ENCODE measurements at places on chromosomes 1 and 21.

DNA sequence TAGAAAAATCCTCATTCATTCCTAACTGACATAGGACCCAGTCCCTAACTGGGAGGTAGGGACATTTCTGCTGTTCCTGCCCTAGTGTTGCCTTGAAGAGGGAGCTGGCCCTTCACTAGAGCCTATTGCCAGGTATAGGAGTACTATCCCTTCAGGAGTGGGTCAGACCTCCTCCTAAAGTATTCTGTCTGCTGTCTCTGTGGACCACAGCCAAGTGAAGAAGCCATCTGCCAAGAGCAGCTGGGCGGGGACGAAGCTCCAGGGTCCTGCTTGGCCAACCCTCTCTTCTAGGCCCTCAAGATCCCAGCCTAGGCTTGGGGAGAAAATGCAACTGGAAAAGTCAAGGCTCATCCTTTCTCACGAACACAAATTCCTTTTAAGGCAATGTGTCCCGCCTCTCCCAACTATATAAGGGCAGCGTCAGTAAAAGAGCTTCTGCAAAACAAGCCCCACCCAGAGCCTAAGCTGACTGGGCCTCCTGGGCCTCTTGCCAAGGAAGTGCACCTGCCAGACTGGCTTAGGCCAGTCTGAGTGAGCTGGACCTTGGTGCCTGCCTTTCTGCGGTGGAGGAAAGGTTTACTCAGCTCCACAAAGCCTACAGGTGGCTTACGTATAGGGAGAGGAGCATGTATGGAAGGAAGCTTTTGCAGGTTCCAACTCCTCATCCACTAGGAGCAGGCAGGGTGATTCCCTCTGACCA, 638 bp upstream of the TUFT1 start:
- DNase-seq = peak; percentile 96

- DNase-seq = no peak
These were observed 11.0 kb upstream of the FCGR2A start for GRCh38 chr1:161494091-161494735.

DNA sequence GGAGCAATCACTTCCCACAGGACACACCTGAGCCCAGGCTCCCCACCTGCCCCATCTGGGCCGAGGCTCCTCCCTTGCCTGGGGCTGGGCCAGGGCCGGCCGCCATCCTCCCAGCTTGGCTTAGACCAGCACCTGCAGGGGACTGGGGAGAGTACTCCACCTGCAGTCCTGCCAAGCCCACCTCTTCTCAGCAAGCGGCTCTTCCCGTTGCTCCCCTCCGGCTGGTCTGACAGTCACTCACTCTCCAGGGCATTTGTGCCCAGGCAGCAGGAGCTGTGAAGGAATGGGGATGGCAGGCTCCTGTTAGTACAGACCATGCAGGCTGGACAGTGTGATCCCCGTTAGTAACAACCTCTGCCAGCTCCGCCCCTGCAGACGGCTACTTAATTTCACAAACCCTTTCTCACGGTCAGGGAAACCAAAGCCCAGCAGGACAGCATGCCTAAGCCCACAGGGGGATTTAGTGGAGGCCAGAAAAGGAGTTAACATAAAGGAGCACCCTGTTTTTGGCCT, at the start of gene FYB2:
Gene FYB2, minus strand, starts transcription at position 18 of the 513 bp plus-strand sequence. CDS start 114 bp downstream, outside the sequence.
- DNase-seq = no peak

GRCh38 chr1:200684015-200684414, 14.3 kb upstream of the DDX59 start:
- peak; percentile 46 for DNase-seq

- DNase-seq = peak; percentile 98
These were observed 68.9 kb downstream of the CDC7 start for GRCh38 chr1:91569411-91570119.

DNA sequence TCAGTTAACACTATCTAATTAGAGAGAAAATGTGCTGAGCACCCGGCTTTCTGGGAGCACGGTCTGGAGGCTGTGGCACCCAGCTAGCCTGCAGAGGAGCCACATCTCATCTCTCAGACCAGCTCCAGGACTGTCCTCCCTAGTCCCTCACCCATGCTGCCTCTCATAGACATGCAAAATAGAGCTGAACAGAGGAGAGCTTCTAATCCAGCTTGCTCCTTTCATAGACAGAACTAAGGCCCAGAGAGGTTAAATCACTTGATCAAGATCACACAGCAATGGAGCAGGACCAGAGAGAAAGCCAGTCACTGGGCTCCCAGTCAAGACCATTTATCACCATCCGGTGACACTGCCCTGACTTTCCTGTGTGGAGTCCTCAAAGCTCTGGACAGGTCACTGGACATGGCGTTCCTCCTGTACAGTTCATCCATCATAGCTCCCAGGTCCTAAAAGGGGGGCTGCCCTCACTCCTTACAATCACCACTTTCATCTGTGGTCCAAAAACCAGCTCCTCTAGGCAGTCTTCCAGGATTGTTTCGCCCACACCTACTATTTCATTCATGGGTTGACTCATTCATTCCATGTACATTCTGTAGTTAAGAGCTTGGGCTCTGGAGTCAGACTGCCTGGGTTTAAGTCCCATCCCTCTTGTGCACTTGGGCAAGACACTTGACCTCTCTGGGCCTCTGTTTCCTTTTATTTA, 8.8 kb upstream of the CAMK2N1 start:
- peak; percentile 98 for DNase-seq

GRCh38 chr21:43723648-43724047, 4.7 kb downstream of the PDXK start:
- no peak for DNase-seq

- peak; percentile 90 for DNase-seq
These were observed 292.4 kb downstream of the PTBP2 start for GRCh38 chr1:97013941-97014340.

DNA sequence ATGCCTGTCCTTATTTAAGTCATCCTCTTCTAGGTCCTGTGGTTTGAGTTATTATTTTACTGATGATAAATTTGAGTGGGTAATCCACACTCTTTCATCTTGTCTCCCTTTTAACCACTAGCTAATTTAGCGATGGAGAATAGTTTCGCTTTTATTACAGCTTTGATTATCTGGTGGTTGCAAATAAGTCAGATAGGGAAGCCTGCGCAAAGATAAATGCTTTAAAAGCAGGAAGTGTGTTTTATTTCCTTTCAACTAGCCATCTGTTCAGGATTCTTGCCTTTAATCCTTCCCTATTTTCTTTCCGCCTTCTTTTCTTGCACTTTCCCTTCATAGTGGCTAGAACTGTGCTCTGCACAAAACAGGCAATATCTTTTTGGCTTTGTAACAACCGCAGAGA, 129.0 kb downstream of the TGFB2 start:
- no peak for DNase-seq

- DNase-seq = no peak
These were observed 5.7 kb downstream of the SLC19A1 start for GRCh38 chr21:45536301-45537081.

GRCh38 chr1:19393046-19393445, 80.9 kb downstream of the SLC66A1 start:
- no peak for DNase-seq

DNA sequence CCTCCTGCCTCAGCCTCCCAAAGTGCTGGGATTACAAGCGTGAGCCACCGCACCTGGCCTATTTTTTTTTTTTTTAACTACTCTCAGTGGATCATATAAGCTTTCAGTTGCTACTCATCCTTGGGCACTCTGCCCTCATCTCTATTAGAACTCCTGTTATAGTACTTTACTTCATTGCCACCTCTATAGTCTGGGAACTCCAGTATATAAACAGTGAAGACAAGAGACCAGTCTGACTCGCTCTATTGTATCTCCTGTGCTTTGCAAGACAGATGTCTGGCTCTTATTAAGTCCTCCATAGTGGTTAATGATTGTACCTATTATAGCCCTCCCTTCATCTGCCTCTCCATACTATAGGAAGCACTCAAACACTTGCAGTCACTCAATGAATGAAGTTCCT, 15.1 kb downstream of the KHDRBS1 start:
- DNase-seq = peak; percentile 52

DNA sequence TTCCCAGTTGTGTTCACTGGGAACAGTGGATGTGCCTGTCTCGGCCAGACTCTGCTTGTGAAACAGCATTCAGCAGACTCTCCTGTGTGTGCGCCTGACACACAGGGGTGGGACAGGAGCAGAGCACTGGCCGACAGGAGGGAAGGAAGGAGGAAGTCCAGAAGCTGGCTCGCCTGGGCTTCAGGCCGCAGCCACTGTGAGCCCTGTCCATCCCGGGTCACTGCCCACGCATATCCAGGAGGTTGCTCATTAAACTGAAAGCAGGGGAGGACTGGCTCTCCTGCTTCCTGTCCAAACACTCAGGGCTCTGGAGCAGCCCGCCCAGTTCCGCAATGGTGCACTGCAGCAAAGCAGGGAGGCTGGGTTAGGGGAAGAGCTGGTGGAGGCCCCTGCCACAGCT, 218.7 kb upstream of the VAMP3 start:
- peak; percentile 51 for DNase-seq

DNA sequence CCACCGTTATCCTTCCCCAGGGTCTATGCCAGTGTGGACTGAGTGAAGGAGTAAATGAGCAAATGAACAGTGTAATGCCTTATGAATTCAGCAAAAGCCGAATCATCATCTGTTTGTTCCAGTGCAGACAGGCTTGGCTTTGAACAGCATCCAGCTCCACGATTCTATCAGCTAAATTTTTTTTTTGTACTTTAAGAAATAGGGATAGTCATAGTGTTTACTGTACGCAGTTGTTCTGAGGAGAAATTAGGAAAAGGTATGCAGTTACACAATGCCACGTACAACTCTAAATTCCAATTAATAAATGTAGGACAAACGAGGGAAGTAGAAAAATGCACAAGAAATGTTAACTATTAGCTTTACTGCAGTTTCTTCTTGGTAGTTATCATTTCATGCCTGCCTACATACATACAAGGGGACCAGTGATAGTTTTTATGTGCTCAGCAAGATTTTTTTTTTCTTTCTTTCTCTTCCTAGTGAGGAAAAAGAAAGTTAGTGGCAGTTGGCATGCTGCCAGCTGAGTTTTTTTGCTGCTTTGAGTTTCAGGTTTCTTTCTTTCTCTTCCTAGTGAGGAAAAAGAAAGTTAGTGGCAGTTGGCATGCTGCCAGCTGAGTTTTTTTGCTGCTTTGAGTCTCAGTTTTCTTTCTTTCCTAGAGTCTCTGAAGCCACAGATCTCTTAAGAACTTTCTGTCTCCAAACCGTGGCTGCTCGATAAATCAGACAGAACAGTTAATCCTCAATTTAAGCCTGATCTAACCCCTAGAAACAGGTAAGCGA, at the start of gene IFI44L:
Gene IFI44L, plus strand, starts transcription at position 646 of the 777 bp plus-strand sequence. CDS start 7,468 bp downstream, outside the sequence.
- DNase-seq = peak; percentile 88

DNA sequence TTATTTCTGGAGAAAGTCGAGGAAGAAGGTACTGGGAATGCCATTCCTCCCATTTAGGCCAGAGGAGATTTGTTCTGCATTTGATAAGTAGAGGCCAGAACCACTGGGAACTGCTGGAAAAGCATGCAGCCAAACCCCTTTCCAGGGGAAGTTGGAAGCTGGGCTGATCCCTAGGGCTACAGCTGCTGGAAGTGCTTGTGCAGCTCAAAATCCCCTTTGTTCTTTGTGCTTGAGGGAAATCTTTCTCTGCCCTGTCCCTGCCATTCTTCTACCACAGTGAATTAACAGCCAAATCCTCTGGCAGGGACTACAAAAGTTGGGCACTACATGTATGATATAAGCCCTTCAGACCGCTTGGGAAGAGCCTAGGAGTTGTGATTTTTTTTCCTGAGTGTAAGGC, 734.1 kb downstream of the LRRIQ3 start:
- DNase-seq = no peak

GRCh38 chr1:46131093-46131492, 1.3 kb downstream of the PIK3R3 start:
- no peak for DNase-seq

DNA sequence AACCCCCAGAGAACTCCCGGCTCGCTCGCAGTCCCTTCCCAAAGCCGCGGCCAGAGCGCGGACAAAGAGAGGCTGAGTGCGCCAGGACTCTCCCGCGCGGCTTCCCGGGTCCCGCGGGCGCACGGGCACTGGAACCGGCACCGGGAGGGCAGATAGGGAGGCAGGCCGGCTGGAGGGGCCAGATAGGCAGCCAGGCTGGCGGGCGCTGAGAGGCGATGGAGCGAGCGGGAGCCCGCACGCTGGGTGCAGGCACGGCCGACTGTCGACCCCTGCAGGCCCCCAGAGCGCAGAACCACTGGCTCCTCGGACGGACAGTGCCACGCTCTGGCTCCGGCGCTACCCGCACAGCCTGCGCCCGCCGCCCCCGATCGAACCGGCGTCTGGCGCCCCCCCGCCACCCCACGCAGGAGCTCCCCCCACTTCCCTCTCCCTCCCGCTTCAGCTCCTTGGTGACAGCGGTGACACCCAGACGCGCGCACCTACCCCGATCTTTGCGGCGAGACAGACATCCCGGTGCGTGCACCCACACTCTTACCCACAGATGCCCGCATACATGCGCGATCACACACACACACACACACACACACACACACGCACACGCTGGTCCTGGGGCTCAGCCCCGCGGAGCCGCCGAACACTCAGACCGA, 534 bp downstream of the SLC6A9 start:
- DNase-seq = peak; percentile 27

GRCh38 chr1:8077602-8078001, 51.5 kb upstream of the ERRFI1 start:
- DNase-seq = no peak

DNA sequence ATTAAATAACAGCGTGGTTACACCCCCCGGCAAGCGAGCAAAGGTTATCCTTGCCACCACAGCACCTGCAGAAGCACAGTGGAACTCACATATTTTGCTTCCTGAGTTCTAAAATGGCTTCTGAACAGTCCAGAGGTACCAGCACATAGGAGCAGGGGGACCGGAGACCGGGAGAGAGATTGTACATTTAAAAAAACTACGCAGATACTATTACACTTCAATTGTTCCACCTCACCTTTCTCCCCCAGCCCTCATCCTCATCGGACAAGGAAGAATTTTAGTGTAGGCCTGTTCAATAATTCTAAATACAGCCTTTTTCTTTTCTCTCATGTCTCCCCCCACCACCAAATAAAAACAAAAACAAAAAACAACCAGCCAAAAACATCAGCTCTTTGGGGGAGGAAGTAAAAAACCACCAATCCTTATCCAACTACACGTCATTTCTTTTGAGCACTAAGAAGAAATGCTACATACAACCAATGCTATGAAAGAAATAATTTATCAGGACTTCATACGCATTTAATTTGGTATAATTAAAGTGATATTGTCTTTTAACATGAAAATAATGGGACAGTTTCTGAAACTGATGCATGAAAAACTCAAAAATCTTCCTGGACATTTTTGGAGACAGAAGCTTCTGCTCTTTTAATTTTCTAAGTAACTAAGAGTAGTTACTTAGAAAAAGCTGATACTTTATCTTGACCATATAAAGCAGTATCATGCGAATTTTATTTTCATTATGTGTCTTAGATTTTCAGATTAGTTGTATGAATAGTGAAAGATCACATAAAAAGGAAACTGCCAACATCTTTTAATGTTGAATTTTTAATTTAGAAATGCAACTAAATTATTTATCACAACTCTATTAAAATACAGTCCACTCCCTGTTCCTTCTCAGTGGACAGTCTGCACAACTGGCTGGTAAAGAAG, 9.1 kb downstream of the CDKN2C start:
- no peak for DNase-seq

- peak; percentile 16 for DNase-seq
These were observed 367.9 kb upstream of the DUSP10 start for GRCh38 chr1:222109836-222110235.

DNA sequence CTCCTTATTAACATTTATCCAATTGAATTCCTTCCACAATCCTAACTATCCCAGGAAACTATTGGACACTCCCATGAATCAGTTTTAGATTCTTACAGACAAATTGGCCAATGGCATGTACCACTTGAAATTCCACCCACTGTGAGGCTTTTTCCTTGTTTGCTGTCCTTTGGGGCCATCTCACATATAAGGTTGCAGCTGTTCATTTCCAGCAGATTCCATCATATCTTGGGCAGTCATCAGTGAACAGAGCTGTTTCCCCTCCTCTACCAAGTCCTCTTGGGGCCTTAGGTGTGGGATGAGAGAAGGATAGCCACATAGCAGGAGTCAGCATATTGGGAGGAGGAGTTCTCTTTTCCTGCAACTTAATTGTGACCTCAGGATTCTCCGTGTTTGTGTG, 109.1 kb downstream of the HHAT start:
- DNase-seq = no peak
